ENCODE measurements at places on chromosomes 5 and 9.

DNA sequence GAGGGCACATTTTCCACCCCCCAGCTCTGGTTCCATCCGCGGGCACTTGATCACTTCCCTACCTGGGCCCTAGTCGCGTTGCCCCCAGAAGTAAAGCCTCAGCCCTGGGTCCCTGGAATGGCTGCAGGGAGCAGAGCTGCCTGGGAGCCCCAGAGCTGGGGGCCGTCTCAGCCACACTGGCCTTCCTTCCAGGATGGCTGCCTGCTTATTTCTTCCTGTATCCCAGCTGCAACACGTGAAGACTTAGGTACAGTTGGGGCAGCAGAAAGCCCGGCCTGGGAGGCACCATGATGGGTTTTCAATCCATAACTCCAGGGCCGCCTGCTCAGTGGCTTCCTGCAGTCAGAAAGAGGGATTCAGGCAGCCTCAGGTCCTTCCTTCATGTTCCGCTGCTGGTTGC lies 232.3 kb downstream of the IRX2 start:
- DNase-seq: no peak

GRCh38 chr5:155017610-155018009 lies 4.1 kb downstream of the KIF4B start:
- no peak for DNase-seq

- DNase-seq: no peak
Observed at GRCh38 chr5:4230471-4230785, 634.8 kb downstream of the IRX1 start.

DNA sequence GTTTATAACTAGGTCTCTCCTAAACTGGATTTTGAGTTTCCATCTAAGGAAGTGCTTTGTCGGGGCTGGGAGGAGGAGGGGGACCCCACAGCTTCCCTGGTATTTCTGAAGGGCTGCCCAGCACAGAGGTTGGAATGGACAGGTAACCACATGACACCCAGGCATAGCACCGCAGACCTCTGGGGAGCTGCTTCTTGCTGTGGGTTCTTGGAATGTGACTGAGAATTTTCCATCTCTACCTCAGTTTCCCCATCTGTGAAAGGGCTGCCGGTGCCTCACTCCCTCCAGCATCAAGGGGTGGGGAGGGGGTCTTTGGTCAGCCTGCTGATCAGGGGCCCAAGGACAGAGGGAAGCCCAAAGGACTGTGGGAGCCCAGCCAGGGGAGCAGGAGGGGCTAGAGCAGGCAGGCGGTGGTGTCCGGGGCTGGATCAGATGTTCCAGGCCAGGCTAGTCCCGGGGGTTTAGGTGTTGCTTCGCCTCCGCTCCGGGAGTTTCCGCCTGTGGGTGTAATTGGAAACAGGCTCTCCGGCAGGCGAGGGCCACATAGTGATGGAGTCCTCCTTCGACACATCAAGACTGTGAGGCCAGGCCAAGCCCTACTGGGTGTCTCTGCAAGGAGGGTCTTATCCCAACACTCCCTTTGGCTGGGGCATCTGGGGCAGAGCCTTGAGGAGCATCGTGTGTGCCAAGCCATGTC lies 3.3 kb downstream of the OLFML2A start:
- DNase-seq: no peak

GRCh38 chr5:75522542-75522941 lies 10.9 kb downstream of the POLK start:
- DNase-seq: no peak

GRCh38 chr9:26983340-26983739 lies 22.1 kb downstream of the LRRC19 start:
- no peak for DNase-seq

DNA sequence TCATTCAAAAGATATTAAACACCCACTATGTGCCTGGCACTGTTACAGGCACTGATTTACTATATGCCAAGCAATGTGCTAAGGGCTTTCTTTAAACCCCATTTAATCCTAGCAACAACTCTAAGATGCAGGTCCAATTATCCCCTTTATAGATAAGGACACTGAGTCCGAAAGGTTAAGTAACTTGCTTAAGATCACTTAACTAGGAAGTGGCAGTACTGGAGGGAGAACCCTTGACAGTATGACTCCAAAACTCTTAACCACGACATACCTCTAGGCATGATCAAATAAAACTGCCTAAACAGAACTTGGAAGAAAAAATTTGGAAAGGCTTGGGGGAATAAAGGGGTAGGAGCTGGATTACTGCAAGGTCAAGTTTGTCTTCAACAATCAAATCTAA lies 1.7 kb downstream of the RAB14 start:
- DNase-seq: no peak

DNA sequence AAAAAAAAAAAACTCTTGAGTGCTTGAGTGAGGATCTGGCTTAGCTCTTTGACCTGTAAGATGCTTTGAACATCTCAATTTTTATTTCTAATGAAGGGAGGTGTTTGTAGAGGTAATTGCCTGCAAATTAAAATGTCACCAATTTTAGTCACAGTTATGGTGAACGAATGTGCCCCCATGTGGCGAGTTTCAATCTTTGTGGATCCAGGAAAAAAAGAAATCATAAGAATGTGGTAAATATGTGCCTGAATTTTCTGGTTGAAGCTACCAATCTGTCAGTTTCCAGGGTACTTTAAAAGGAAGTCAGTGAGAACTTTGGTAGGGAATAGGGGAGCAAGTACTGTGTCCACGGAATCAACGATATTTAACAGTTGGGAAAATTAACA lies 1772.4 kb upstream of the CDH9 start:
- no peak for DNase-seq

GRCh38 chr5:149904977-149905376 lies 39.6 kb downstream of the PDE6A start:
- no peak for DNase-seq

GRCh38 chr5:102511666-102512065 lies 12.9 kb upstream of the SLCO6A1 start:
- no peak for DNase-seq

- DNase-seq: no peak
Observed at GRCh38 chr5:144198386-144198785, 27.7 kb downstream of the KCTD16 start.

DNA sequence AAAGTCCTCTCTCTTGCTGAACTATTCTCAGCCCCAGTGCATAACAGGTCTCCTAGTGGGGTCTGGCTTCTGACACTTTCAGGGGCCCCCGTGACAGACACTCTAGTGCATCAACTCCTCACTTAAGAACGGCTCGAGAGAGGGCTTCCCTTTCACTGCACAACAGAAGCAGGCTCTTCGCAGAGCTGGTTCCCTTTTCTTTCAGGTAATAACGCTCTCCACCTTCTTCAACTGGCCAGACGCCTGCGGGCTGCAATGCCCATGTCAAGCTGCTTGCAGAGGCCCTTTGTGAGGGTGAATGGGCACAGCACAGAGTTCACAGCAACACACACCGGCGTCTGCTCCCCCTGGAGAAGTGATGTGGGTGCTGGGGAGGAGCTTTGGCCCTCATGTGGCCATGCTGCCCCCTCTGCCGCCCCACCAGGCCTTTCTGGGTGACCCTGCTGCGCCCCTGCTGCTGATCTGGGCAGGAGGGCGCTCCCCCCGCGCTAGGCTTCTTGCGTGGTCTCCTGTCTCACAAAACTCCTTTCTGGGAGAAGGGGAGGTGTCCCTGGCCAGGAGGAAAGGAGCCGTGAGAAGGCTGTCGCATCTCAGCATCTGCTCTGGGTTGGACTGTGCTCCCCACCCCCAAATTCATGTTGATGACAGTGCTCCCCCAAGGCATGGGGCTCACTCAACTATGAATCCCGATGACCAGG lies 2.4 kb downstream of the MRPL36 start:
- no peak for DNase-seq

DNA sequence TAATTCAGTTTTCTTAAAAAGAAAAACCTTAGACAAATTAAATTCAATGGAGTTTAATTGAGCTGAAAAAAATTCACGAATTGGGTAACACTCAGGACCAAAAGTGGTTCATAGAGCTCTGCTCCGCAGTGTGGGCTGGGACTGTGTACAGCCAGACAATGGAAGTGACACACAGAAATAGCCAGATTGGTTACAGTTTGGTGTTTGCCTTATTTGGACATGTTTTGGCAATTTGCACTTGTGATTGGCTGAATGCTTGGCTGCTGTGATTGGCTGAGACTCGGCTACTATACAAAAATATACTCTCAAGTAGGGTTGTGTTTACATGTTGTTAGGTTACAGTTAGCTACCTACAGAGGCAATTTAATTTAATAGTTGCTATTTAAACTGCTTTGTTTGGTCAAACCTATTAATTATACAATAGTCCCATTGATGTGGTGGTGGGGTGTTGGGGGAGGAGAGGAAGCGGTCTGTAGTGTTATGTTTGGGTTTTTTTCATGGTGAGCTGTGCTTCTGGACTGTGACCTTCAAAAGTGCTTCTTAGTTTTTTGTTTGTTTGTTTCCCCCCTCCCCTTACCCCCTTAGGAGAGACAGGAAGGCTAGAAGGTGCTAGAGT lies 95.2 kb downstream of the CNTLN start:
- no peak for DNase-seq

DNA sequence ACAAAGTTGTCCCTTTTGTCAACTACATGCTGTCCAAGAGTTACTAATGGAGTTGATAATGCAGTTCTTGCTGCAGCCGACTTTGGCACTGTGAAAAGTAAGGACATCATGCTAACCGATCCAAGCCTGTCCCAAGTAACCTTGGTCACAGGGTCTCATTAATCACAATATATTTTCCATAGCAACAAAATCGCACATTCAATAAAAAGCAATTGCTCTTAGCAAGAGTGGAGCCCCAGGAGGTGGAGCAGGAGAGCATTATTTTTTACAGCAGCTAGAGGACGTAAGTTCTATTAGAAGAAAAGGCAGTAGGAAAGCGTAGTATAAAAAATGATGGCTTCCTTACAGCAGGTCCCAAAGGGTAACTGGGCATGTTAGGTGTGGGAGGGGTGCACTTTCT lies 570.3 kb downstream of the EBF1 start:
- DNase-seq: no peak

Measured in stimulated activated CD8-positive, alpha-beta memory T cell treated with anti-CD3 and anti-CD28 coated beads, Interleukin-4, amount 100 ng/mL, for 1 hour (primary cell).